Amniotic stem cell (primary cell): ENCODE measurements at places on chromosomes 11 and 22.

DNA sequence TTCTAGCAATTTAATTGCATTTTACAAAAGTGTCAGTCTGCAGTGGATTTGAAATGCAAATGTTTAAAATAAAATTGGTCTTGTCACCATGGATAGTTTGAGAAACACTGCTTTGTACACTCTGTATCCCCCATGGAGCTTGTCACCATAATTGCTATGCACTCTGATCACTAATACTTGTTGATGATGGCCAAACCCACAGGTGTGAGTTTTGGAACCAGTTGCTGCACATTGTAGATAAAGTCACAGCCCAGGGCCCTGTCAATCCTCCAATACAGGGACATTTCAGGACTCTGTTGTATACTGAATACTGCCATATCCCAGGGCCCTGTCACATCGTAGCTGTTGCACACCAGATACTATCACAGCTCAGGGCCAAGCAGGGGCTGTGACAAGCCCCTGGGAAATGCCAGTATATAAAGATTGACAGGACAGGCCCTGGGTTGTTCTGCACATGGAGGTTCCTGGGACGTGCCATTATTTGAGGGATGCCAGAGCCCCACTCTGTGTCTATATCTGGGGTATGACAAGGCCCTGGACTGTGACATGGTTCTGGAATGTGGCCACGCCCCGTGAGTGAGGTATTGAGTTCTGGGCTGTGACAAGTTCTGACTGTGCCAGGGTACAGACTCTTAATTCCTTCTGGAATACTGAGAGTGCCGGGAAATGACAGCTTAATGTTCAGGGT is 27.9 kb upstream of the SMPD1 start:
- no peak for DNase-seq

GRCh38 chr11:66880496-66881450 is 23.9 kb downstream of the LRFN4 start:
- DNase-seq = no peak

DNA sequence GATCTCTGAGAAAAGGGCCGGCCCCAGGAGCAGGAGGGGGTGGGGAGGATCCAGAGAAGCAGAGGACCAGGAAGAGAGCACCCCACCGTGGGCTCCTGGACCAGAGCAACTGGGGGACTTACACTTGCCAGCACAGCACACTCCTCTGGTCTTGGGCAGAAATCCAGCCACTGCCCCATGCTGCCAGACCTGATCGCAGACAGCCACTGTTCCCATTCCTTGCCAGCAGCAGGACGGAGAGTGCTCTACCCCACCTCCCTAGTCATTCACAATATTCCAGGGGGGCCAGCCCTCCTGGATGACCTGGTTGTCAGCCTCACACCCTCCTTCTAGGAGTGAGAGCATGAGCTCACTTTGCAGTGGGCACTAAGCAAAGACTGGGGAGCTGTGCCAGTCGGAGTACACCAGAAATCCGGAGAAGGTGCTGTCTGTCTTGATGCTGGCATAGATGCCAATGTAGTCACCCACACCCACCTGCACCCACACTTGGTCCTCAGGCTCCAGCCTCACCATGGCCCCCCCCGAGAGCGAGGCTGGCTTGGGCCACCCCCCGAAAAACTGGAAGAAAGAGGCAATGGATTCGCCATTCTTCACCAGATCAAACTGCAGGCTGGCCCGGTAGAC is 1.6 kb downstream of the C1QTNF5 start:
- DNase-seq = no peak

- no peak for DNase-seq
Observed at GRCh38 chr11:134822897-134823296, 410.9 kb upstream of the B3GAT1 start.

DNA sequence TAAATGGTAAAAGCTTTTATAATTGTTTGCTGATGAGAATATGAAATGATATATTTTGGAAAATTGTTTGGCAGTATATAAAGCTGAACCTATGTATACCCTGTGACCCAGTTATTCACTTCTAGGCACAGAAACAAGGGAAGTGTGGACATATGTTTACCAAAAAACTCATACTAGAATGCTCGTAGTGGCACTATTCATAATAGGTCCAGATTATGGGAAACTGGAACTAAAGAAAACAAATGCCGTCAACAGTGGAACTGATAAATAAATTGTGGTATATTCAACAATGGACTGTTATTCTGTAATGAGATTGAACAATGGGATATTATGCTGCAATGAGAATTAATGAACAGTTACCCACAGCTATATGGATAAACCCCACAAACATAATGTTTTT is 32.8 kb downstream of the CSTPP1 start:
- DNase-seq = no peak

DNA sequence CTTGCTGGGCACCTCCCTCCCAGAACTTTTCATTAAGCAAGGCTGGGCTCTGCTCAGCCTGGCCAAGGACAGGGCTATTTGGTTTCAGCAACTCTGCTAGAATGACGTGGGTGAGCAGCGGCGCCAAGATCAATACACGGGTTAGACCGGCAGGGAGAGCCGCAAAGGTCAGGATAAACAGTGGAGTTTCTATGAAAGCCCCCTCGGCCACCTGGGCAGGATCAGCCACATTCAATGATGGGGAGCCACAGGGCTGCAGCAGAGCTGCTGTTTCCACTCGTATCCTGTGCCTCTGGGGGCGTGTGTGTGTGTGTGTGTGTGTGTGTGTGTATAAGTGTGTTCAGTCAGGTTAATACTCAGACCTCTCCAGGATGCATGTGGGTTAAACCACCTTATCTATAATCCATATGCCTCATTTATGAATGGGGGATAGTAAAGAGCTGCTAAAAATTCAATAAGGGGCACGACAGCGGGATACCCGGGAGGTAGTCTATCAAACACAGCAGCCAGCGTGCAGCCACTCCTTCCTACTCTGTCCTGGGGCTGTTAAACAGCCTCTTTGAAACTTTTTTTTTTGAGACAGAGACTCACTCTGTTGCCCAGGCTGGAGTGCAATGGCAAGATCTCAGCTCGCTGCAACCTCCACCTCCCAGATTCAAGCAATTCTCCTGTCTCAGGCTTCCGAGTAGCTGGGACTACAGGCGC is 34.8 kb downstream of the MYH9 start:
- DNase-seq = no peak

GRCh38 chr11:69818603-69819441 is at the start of gene FGF3:
Gene FGF3, minus strand, starts transcription at chr11:69819416. Its CDS starts 483 bp downstream, at chr11:69818933.
- no peak for DNase-seq

- DNase-seq = no peak
Observed at GRCh38 chr11:117458275-117459122, 130.8 kb downstream of the CEP164 start.

DNA sequence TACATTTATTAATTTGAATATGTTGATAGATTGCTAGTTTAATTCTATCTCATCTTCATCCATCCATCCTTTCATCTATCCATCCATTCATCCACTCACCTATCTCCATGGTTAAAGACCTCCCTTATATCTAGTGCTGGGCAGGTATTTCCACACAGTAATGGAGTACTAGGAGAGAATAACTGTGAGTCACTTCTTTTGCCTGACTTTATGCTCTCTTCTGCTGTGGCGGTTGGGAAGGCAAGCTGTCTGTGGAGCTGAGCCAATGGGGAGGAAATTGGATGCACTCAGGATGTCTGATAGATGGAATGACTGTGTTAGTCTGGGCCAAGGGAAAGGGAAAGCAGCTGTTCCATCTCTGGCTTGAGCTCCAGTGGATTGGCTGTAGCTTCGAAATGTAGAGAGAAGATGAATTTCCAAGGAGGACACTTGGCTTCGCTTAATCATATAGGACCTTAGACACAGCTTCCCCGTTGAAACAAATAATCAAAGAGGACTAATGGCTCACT is 60.3 kb downstream of the NELL1 start:
- no peak for DNase-seq

DNA sequence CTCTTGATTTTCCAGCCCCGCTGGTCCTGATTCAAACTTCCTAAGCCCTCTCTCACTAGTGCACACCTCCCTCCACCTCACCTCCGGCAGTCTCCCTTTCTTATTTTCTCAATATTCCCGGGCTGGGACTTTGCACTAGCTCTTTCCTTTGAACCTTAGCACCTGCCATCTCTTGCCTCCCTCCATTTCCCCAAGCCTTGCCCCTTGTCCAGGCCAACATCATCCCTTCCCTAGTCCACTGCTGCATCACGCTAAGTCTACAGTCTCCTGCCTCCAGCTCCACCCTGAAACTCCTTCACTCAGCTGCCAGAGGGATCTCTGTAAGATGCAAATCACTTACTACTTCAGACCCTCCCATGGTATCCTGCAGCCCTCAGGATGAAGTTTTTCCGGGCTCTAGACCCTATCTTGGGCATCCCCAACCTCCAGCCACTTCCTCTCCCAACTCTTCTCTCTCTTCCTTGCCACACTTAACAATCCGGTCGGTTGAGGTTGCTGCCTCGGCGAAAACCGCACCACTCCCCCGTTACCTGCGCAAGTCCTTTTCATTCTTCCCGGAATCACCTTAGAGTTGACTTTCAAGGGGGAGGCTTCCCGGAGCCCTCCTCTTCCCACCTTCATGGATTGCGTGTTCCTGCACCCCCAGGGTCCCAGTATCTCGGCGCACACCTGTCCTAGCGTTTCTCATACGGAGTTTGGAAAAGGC is 42.7 kb downstream of the NECTIN1 start:
- no peak for DNase-seq

- DNase-seq = no peak
Observed at GRCh38 chr11:131897956-131898355, 527.5 kb downstream of the NTM start.

- DNase-seq = no peak
Observed at GRCh38 chr22:45007391-45008185, 2.2 kb downstream of the PHF21B start.

GRCh38 chr11:1541474-1542204 is 30.4 kb downstream of the DUSP8 start:
- no peak for DNase-seq

DNA sequence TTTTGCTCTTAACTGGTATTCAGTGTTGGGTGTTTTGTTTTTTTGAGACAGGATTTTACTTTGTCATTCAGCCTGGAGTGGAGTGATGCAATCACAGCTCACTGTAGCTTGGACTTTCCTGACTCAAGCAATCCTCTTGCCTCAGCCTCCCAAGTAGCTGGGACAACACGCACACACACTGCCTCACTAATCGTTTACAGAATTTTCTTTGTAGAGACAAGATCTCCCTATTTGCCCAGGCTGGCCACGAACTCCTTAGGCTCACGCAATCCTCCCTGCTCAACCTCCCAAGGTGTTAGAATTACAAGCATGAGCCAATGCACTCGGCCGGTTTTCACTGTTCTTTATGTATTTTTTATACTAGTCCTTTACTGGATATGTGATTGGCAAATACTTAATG is 51.0 kb upstream of the IGLL5 start:
- DNase-seq = no peak

DNA sequence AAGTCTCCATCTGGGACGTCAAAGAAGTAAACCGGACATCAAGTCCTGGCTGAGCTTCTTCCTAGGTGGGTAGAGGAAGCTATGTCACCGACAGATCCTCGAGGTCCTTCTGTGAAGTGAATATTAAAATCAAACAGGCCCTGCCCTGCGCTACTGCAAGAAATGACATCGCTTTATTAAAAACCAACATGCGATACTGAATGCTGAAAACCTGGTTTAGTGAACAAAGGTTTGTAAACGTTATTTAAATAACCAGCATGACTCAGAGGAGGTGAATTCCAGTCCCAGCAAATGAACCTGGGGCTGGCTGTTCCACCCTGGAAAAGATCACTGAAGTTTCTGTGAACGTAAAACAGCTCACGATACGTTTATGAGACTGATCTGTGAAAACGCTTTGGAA is 645 bp downstream of the RTCB start:
- DNase-seq = no peak

DNA sequence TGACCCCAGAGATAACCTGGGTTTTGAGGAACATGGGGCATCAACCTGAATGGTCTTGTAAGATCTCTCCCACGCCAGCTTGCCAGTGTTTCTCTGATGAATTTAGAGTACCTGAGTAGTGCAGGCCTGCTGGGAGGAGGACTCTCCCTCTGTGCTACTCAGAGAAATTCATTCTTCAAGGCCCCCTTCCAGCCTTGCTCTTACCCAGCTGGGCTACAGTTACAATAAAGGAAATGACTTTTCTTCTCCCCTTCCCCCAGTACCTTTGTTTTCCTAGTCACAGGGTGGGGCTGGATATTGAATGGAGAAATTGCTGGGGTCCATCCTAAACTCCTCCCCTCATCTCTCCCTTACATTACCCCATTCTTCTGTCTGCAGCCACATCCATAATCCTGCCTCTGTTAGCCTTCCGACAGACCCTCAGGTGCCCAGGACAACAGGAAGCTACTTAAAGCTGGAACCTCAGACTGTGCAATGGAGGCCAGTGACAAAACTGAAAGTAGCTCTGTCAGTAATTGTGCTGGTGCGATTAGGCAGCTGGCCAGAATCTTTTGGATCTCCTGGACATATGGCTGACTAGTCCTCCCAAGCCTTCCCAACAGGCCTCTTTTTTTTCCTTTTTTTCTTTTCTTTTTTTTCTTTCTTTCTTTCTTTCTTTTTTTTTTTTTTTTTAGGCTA is 17.4 kb downstream of the LIMK2 start:
- DNase-seq = no peak

- no peak for DNase-seq
Observed at GRCh38 chr11:2318707-2319106, 16.9 kb downstream of the TSPAN32 start.

DNA sequence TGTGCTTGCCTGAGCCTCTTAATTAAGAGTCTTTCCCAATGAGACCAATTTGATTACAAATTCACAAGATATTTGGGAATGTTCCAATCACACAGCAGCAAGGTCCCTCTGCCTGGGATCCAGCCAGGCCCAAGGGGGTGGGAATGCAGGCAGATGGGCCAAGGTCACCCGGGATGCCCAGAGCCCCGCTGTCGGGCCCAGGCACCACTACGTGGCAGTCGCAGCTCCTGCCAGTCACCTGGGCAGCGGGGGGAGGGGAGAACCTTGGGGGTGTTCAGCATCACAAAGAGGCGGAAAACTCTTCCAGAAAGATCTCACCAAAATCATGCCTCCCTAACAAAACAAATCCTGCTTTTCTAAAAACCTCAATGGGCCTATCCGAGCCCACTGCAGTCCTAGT is 30.9 kb downstream of the PPM1F start:
- DNase-seq = no peak

DNA sequence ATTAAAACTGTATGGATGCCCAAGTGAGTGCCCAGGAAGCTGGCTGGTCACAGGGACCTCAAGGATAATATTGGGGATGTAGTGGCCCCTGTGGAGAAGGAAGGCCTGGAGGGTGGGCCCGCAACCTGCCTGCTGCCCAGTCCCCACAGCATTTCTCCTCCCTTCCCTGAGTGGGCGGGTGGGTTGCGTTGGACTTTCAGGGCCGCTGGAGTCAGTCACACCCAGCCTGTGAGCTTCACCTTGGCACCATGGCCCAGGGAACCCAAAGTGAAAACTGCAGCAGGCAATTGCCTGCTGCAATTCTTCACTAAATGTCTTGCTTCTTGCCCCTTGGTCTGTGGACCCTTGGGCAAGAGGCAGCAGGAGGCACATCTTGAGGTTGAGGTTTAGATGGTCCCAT is 4.7 kb downstream of the GNAZ start:
- DNase-seq = no peak

- no peak for DNase-seq
Observed at GRCh38 chr22:35641494-35642120, 6.6 kb upstream of the APOL6 start.
